ENCODE measurements at places on chromosomes 16 and 17.
A peak's percentile ranks its signal among the peaks of the same experiment; 100 is the strongest.

DNA sequence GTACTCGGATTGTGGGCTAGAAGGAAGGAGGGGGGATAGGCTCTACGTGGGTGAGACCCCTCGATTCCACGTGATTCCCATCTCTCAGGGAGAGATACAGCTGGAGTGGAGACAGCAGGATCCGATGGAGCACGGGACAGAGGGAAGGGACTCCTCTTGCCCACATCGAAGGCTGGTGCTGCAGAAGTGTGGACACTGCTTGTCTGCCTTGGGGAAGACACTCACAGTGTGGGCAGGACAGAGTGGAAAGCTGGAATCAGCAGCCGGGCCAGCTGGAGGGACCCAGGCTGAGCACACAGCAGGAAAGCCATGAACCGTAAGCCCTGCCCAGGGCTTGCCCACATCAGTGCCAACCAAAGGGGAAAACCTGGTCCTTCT, 42.1 kb upstream of the RPH3AL start:
- no peak for DNase-seq

DNA sequence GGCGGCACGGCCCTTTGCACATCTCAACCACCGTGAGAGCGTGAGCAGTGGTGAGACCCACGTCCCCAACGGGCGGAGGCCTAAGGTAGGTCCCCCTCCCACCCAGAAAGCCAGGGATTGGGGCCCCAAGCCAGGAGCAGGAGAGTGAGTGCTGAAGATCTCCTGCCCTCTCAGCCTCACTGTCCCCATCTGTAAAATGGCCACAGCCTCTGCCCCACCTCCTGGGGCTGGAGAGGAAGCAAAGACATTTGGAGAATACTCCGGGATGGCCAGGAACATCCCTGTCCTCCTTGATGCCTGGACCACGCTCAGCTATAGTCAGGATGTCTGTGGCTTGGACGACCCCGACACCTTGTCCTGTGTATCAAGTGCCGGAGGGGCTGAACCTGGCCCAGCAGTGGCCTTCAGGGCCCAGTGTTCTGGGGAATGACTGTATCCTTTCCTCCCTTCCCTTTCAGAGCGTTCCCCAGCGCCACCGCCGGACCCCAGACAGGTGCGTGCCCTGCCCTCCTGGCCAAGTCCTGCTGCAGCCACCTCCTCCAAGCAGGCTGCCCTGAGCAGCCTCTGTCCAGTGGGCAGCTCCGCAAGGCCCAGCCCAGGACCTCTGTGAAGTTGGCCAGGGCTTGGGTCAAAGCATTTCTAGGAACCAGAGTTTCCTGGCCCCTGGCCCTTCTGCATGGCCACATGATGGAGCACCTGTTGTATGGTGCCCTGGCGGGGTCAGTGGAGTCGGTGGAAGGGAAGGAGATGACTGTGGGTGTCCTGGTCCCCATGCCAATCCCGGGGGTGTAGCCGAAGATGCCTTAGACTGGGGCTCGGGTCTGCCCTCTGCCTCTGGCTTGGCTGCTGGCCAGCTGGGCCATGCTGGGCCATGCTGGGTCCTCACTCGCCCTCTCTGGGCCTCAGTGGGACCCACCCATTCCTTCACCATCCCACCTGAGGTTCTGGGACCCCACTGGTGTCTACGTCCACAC, 38.4 kb downstream of the ADCY7 start:
- DNase-seq = no peak

DNA sequence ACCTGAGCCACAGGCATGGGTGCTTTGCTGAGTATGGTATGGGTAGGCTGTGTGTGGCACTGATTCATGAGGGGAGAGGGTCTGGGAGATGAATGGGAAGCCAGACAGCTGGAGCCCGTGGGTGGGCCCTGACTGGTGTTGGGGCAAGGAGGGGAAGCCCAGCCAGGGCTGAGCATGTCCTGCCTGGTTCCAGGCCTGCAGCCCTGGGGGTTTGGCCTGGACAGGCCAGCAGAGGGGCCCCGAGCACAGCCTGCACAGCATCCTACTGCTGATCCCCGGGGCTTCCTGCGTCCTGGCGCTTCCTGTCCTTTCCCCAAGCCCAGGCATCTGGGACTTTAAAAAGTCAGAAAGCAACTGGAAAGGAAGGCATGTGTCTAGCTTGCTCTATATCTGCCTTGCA, 4.6 kb upstream of the MVD start:
- DNase-seq = no peak

GRCh38 chr17:32142857-32143526, 690 bp downstream of the RHOT1 start:
- DNase-seq = peak; percentile 73

DNA sequence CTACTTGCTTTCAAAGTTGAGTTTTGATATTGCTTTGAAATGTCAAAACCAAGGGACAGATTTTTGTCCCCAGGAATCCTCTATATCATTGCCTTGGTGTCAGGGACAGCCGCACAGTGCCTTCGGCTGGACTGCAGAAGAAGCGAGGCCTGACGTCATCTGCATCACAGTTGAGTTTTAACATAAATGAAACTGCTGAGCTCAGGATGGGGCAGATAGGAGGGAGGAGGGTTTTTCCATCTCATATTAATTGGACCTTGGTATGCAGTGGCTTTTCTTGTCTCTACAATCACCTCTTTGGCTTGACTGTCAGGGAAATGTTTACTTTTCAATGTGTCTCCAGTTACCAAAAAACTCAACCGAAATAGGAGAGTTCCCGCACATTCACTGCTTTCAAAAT, 111.3 kb downstream of the AATF start:
- no peak for DNase-seq

DNA sequence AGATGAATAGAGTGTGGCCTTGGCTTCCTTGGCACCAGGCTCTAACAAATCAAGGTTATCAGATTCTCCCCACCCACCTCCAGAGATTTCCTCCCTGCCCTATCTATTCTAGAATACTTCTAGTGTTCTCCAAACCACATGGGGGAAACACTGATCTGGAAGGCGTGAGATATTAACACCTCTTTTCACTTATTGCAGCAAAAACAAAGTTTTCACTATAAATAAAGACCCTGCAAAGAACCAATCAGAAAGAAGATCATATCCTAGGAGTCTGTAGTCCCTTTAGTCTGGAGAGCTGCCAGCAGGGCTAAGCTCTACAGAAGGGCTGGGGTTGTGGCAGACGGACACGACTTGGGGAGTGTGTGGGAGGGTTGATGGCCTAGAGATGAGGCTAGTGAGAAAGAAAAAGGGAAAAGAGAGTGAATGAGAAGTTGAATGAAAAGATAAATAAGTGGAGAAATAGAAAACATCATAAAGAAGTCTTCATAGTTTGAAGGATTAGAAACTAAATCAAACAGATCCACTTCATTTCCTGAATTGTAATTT, 8.6 kb upstream of the SKAP1 start:
- no peak for DNase-seq

DNA sequence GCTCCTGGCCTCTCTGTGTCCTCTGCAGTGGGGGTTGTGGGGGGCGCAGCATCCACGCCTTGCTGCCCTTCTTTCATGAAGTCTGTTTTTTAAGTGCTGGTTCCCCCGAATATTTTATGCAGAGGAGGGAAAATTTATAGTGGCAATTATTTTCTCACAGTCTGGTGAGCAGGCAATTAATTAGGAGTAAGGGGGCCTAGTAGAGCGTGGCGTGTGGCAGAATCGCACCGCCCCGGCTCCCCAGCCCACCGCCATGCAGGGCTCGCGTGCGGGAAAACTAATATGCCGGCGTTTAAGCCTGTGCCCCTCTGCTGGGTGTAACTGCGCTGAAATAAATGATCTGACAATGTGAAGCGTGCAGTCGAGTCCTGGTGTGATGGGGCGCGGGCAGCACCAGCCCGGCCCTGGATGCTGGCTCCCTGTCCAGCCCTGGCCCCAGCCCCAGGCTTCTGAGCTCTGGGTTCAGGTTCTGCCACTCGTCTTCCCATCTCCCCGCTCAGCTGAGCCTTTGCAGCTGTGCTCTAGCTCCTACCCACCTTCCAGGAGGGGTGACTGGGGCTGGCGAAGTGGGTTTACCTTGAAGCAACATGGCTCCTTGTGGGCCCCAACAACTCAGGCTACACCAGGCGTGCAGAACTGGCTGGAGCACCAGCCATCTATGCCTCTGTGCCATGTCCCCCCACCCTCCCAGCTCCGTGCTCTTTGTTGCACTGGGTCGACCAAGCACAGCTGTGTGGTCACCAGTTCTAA, 13.8 kb downstream of the ENGASE start:
- DNase-seq = no peak

- peak; percentile 99 for DNase-seq
Observed at GRCh38 chr17:63478814-63479494, 2.1 kb downstream of the ACE start.

DNA sequence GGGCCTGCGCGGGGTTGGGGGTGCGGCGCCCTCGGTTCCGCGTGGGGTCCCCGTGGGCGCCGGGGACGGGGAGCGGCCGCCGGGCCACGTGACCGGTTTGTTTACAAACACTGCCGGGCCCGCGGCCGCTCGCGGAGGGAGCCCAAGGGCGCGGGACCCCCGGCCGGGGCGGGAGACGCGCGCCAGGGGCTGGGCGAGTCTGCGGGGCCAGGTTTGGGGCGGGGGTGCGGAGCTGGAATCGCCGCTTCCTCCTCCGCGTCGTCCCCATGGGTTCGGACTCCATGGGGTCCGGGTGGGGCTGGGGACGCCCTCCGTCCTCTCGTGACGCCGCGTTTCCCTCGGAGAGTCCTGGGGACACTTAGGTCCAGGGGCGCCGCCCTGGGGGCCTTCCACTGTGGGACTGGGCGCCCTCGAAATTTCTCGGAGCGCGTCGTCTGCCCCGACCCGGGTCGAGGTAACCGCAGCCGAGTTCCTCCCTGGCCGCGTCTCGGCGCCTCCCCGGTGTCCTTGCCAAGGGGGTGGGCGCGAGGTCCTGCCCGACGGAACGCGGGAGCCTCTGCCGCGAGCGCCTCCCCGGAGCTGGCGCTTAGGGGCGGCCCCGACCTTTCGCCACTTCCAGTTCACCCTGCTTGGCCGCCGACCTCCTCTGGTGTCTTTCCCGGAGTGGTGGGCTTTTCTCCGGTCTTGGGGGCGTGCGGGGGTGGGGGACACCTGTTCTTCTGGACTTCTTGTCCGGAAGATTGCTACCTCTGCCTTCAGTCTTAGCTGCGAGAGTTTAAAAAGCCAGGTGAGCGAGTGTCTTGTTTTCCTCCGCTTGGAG, 684 bp downstream of the YPEL2 start:
- peak; percentile 35 for DNase-seq

GRCh38 chr17:61997664-61998063, 67.4 kb downstream of the MED13 start:
- DNase-seq = peak; percentile 53

- DNase-seq = peak; percentile 62
Observed at GRCh38 chr16:3158026-3158509, 23.2 kb downstream of the ZNF213 start.

DNA sequence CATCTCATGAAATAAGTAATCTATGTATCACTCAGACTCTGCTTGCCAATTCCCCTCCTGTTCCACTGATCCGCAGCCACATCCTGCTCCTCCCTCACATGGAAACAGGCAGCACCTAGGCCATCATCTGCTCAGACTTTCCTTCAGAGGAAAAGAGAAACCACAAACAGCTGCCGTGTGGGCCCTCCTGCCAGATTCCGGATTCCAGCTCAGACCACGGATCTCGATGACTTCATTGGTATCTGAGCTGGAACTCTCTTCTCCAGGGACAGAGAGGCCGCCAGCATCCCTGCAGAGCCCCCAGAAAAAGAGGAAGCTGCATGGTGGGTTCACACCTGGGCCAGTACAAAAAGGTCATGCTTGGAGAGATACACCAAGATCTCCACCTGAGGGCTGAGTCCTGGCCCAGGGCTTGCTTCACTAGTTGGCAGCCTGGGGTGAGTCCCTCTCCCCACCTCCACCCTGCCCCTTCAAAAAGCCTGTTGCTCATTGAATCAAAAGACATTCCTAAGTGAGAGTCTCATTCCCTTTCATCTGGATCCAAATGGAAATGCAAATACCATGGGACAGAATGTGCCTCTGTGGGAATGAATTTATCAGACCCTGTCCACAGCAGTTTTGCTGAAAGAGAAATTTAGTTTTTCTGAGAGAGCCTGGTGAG, 47.2 kb downstream of the HOXB1 start:
- DNase-seq = peak; percentile 82

- no peak for DNase-seq
Observed at GRCh38 chr17:41308918-41309359, at the start of gene KRTAP16-1. Gene KRTAP16-1 (minus strand): TSS chr17:41309309. CDS start chr17:41309253, 56 bp downstream.

DNA sequence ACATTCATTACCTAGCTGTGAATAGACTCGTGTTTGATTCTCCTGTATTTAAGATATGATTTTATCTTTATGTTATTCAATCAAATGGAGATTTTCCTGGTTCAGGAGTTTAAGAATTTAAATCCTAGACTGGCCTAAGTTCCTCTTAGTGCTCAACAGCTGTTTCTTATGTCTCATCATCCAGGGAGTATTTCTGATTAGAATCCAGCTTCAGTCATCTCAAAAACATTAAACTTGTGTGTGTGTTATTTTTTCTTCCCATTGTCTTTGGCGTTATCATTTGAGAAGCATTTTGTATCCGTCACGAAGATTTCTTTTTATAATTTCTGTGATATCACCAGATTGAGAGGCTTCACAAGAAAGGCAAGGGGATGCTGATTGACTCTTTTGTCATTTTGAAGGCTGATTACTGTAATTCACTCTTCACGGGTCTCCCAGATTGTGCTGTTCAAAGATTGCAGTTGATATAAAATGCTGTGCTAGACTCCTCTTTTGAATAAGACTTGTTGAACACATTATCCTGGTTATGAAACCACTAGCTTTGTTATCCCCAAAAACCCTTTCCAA, 204.8 kb downstream of the CDH8 start:
- no peak for DNase-seq

GRCh38 chr16:4713663-4714501, 20.2 kb downstream of the ANKS3 start:
- no peak for DNase-seq

GRCh38 chr16:63447121-63447520, 1410.9 kb upstream of the CDH8 start:
- no peak for DNase-seq

DNA sequence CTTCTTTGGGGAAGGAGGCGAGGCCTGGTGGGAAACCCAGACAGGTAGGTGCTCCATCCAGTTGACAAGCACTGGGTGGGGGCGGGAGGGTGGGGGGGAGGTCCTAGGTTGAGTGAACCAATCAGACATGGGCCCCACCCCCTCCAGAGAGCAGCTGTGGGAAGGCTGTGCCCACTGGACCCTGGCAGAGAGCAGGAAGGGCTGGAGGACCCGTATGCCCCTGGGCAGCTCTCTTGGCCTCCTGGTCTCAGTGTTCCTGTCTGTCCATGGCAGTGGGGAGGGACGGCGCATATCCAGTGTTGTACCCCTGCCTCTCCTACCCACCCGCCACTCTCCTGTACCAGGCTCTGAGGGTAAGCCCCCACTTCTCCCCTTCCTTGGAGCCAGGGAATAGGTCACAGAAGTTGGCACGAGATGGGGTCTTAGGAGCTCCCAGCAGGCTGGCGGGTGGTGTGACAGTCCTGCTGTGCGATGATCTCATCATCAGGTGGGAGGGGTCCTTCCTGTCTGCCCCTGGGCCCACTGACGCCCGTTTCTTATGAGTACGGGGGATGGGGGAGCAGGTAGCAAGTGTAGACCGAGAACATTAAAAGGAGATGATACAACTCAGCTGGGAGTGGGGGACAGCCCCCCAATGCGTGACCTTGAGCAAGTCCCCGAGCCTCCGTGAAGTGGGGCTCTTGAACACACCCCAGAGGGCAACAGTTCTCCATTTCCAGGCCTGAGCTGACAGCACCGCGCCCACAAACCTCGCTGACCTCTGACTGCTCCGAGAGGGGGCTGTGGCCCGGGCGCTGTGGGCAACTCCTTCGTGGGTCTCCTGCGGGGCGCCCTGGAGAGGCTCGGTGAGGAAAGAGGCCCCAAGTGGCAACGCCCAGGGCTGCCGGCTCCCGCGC, 1.2 kb upstream of the ZFPM1 start:
- no peak for DNase-seq

Data from hepatic stellate cell (primary cell).